DMS 273 treated with DMSO at 0.1 percent for 48 hours (cell line): ENCODE measurements at places on chromosomes 3 and 15.

GRCh38 chr3:37949866-37950265 lies 40.7 kb upstream of the VILL start:
- DNase-seq = no peak

DNA sequence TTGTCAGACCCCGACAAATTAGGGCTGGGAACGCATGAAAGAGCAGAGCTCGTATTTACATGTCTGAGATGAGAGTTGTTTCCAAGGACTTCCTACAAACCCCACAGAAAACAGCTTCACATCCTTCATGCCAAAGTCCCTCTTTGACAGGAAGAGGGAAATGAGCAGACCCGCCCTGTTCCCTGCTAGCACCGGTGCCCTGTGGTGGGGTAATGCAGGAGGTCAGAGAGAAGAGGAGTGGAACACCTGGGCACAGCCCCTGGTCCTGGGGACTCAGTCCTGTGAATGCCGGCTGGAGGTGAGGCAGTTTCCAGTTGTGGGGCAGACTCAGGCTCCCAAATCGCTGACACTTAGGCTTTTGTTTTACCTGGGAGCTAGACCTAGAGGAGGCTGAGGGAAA lies 4.0 kb downstream of the PLA2G4D start:
- DNase-seq = no peak

DNA sequence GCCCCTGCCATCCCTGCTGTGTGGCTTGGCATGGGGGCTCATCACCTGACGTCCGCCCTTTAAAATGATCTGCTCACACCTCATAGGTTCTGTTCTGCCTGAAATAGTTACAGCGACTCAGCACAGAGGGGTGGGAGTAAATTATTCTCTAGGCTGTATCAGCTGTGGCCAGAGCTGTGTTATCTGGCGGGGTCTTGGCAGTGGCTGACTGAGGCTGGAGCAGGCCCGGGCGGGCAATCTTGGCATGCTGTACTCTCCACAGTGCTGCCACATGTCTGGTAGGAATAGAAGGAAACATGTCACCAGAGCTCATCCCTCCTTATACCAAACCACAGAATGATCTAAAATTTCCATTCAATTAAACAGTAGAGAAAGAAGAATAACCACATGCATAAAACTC lies 499.9 kb upstream of the LMCD1 start:
- DNase-seq = no peak

- DNase-seq = no peak
Measured at GRCh38 chr3:81580355-81580754, 181.1 kb downstream of the GBE1 start.

GRCh38 chr15:100373120-100373896 lies 31.5 kb upstream of the ADAMTS17 start:
- DNase-seq = no peak

- no peak for DNase-seq
Measured at GRCh38 chr3:33773637-33774036, 24.8 kb upstream of the PDCD6IP start.

DNA sequence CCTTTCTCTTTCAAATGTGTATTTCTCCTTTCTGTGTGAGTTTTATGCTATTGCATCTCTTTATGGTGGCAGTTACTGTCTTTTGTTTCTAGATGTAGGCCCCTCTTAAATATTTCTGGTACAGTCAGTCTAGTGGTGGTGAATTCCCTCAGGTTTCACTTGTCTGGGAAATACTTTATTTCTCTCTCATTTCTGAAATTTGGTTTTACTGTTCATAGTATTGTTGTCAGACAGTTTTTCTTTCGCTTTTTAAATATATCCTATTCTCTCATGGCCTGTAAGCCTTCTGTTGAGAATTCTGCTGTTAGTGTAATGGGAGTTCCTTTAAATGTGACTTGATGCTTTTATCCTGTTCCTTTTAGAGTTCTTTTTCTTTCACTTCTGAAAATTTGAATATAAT lies 874.0 kb downstream of the PLOD2 start:
- no peak for DNase-seq

- no peak for DNase-seq
Measured at GRCh38 chr3:126867863-126868200, 115.1 kb upstream of the PLXNA1 start.

GRCh38 chr3:149534671-149535332 lies 60.3 kb downstream of the TM4SF4 start:
- no peak for DNase-seq

GRCh38 chr3:130969621-130970020 lies 57.0 kb downstream of the ASTE1 start:
- DNase-seq = no peak

DNA sequence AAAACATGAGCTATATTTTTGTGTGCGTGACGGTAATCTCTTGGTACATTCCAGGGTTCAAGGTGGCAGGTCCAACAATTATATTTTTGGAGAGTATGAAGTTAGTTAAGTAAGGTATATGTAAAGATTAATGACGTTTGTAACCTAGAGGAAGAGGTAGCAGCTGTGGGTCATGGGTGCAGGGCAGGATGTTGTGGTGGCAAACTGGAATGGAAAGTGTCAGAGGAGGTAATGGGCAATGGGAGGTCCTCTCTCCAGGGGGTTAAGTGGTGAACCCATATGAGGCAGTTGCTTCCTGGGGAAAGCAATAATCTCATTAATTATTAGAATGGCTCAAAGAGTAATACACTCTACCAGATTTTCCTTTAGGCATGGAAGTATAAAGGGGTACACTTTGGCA lies 1.0 kb upstream of the CD200R1L start:
- DNase-seq = no peak

- no peak for DNase-seq
Measured at GRCh38 chr3:13217736-13218540, 144.7 kb upstream of the IQSEC1 start.

- DNase-seq = no peak
Measured at GRCh38 chr15:40785814-40786213, 16.0 kb downstream of the C15orf62 start.

GRCh38 chr3:64501298-64501906 lies 186.4 kb downstream of the ADAMTS9 start:
- no peak for DNase-seq

DNA sequence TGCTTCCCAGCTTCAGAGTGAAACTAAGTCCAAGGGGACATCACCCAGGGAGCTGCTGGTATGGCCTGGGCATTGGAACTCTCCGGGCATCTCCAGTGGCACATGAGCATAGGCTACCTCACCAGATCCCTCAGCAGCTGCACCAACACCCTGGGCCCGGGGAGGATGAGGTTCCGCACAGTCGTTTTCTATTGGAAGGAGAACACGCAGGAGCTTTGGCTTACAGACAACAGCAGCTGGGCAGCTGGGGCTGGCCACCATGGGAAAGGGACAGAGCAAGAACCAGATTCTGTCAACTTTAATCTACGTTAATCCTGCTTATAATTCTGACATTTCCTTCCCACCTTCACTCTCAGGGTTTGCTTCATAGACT lies 65.5 kb downstream of the MYO1E start:
- no peak for DNase-seq

- DNase-seq = no peak
Measured at GRCh38 chr3:99974989-99975388, 139.3 kb downstream of the FILIP1L start.

DNA sequence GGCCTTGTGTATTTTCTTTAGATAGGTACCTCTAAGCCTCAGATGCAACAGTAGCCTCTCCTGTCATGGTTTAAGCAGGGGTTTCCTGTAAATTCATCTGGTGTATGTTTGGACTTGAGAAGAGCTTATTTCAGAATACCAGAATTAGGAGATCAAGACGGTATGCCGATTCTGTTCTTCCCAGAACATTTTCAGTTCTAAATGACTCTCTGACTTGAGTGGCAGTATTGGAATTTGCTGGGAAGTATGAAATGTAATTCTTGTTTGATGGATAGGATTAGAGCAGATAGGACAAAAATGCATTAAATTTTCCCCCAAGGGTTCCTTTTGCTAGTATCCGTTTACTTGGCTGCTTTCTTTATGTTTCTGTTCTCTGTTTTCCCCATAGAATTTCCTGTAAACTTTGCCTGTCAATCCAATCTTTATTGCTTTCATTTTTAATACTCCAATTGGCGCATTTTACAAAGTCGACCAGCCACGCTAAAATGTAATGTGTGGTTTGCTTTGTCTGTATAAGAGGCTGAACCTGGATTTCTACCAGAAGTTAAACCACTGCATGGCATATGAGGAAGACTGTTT lies 612.2 kb downstream of the RBMS3 start:
- DNase-seq = no peak

DNA sequence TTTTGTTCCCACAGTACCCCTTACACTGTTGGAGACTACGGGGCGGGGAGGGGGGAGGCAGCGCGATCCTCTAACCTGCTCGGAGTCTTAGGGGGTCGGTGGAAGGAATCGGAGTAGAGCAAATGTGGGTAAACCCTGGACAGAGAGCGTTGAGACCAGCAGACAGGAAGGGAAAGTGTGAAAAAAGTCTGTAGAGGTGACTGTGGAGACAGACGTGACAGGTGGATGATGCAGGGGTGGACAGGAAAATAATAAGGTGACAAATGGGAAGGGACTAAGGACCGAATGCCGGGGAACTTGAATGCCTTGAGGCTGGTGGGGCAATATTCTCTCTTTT lies 424 bp downstream of the EAF2 start:
- DNase-seq = no peak

DNA sequence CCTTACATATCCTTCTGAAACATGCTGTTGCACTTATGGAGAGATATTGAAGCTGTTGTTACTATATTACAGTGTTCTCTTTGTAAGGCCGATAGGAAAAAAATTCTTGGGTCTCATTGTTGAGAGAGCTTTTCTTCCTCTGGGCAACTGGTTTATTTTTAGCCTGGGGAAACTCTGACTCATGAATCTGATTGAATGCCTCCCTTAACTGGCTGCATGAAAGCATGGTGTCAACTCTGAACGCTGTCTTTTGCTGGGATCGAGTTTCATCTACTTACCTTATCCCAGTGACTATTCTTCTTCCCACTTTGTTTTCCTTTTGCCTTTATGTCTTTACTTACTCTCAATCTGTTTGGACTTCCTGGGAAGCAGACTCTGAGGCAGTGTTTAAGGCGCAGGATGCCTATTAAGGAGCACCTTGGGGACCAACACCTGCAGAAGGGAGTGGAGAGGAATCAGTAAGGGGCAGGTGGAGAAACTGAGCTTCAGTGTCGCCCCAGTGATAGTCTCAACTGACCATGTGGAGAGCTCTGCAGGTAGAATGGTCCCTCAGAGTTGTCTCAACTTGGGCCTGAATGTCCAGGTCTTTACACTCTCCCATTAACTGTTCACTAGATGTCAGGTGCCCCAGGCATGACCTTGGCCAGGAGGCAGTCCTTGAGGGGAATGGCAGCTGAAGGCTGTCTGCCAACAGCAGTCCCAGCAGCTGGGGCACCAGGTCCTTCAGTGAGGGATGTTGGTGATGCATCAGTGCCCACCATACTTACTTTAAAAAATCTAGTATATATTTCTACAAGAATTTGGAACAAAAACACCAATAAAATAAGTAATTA lies 88.9 kb upstream of the CCNL1 start:
- DNase-seq = peak; percentile 53

DNA sequence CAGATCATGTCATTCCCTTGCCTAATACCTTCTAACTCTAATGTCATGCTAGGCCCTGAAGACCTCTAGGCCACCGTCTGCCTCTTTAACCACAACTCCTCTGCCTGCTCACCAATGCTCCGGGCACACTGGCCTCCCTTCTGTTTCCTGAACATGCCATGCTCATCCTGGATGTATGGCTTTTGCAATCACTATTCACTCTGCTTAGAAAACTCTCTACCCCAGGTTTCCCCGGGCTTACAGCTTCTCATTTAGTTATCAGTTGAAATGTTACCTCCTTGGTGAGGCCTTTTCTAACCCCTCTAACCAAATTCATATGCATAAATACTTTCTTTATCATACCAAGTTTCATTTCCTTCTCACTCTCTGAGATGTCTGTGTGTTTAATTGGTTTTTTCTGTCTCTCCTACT lies 727.8 kb upstream of the CFAP20DC start:
- no peak for DNase-seq

- DNase-seq = no peak
Measured at GRCh38 chr15:60973637-60974415, 255.3 kb downstream of the RORA start.

GRCh38 chr3:132637590-132637989 lies 22.0 kb downstream of the ACAD11 start:
- DNase-seq = no peak

DNA sequence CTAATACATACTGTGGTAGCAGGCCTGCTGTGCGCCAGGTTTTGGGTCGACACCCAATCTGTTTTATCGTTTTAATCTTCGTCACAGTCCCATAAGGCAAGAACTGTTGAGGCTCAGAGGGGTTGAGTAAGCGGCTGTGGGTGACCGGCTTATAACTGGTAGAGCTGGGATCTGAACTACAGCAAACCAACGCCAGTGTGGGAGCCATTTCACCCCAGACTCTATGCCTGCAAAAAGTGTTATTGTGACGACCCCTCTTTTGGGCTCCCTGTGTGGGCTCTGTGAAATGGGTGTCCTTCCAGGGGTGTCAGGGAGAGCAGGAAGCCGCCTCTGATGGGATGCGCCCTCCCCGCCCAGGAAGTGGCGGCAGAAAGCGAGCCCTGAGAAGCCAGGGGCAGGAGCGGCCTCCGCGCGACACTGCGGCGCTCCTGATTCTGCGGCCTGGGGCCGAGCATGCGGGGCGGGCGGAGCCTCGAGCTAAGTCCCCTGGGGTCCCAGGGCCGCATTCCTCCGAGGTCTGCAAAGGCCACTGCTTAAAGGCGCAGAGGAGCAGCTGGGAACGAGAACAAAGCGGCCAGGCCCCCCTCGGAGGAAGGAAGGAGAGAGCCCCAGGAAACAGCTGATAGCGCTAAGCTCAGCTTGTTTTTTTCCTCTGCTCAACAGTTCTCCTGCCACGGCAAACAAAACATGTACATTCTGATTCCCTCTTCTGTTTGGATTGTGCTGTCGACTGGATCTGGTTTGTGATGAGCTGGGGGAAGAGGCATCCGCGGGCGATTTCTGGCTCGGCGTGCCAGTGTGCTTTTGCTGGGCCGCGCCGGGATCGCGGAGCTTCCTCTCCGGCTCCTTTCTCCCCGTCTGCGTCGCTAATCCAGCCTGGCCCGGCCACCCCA lies 33.9 kb downstream of the GRK7 start:
- no peak for DNase-seq

- no peak for DNase-seq
Measured at GRCh38 chr3:118801899-118802298, 232.7 kb downstream of the IGSF11 start.

- DNase-seq = peak; percentile 75
Measured at GRCh38 chr3:120506828-120507774, 56.3 kb upstream of the FSTL1 start.

GRCh38 chr3:126555795-126556636 lies 2.7 kb downstream of the C3orf22 start:
- DNase-seq = no peak

DNA sequence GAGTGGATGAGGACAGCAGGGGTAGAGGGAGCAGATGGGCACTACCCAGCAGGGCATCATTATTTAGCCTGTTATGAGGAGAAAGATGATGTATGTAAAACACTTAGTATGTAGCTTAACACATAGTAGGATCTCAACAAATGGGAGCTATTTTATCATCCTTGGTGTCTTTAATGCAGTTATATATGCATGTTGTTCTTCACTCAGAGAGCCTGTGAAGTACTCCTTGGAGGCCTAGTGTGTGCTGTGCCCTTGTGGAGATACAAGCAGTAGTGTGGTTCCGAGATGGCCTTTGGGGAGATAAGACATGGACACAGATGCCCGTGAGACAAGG lies 124.2 kb downstream of the LIPC start:
- DNase-seq = no peak
